ENCODE measurements at places on chromosomes 1 and 21.

GRCh38 chr1:14866911-14867612 lies 268.6 kb downstream of the KAZN start:
- no peak for DNase-seq

GRCh38 chr1:89918127-89918793 lies 76.7 kb upstream of the ZNF326 start:
- no peak for DNase-seq

DNA sequence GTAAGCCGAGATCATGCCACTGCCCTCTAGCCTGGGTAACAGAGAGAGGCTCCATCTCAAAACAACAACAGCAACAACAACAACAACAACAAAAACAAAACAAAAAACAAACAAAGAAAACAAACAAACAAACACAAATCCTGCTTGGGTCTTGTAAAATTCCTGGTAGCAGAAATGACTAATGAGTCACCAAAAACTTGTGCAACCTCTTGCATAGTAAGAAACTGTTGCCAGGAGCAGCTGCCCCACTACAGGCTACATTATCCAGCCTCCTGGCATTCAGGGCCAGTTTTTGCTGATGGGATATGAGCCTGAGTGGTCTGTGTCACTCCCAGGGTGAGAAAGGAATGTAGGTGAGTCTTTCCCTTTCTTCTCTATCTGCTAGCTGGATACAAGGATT lies 245.4 kb downstream of the TNR start:
- no peak for DNase-seq

GRCh38 chr1:29289493-29289892 lies 53.2 kb downstream of the PTPRU start:
- DNase-seq, result no peak

DNA sequence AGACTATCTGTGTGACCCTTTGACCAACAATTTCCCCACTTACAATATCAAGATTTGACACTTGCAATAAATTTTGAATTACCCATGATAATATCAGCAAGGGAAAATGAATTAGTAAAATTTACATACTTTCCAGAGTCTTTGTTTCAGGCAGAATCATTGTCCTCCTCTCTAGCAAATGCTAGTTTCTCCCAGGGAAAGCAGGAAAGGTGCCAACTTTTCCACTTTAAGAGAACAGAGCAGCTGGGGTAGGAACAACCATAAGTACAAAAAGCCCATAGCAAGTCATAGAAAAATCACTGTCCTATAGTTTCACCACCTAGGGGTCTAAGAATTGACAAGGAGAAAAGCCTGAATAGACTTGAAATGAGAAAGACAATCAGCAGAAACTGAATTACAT lies 67.1 kb upstream of the GUCA2B start:
- no peak for DNase-seq

GRCh38 chr1:162633081-162633762 lies 958 bp downstream of the DDR2 start:
- DNase-seq, result no peak

GRCh38 chr1:78547081-78547480 lies 56.3 kb downstream of the PTGFR start:
- DNase-seq, result no peak

GRCh38 chr1:37250371-37250770 lies 216.1 kb upstream of the GRIK3 start:
- DNase-seq, result no peak

GRCh38 chr1:226526801-226527595 lies 21.6 kb upstream of the STUM start:
- DNase-seq, result no peak

GRCh38 chr1:153550827-153551500 lies 1.9 kb upstream of the S100A3 start:
- no peak for DNase-seq

GRCh38 chr1:227934476-227935313 lies 13.0 kb downstream of the WNT9A start:
- DNase-seq, result no peak
